IMR-90 (cell line): ENCODE measurements at places on chromosomes 6 and 20. TPM values are rescaled to one million over a fixed set of nuclear protein-coding genes. Genes with fewer than 3 reads are reported as not detected.

TP53TG5 gene
- polyA plus RNA-seq: not detected in 2 replicates

ARG1 gene
- polyA plus RNA-seq: not detected in 2 replicates

SALL4 gene
- polyA plus RNA-seq: 0.03 TPM in 1 of 2 replicates, not detected in the other

FERMT1 gene
- 1.8 and 2.4 TPM in 2 replicates for polyA plus RNA-seq

FILIP1 gene
- 0.03 TPM in 1 of 2 replicates, not detected in the other for polyA plus RNA-seq

TGM3 gene
- not detected in 2 replicates for polyA plus RNA-seq

- DNase-seq: no peak
Observed at GRCh38 chr6:104017410-104018381, 842.0 kb downstream of the HACE1 start.

- no peak for DNase-seq
Observed at GRCh38 chr20:59829786-59830664, 103.4 kb downstream of the SYCP2 start.

DNA sequence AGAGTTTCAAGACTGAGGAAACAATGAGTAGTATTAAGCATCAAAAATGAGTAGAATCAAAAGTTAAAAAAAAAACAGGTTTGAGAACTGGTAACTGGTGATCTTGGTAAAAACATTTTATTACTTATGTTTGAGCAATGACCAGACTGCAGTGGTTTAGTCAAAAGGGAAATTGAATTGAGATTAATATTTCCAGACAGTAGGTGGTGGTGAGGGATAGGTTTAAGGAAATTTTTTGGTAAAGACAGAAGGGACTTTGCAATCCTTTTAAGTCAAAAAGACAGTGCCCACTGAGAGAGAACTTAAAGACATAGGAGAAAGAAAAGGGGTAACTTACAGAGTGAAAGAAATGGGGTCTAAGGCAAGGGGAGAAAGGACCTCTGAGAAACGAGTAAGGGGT lies 156.9 kb downstream of the ASCC3 start:
- no peak for DNase-seq
